ENCODE measurements at places on chromosomes 1 and 21.

DNA sequence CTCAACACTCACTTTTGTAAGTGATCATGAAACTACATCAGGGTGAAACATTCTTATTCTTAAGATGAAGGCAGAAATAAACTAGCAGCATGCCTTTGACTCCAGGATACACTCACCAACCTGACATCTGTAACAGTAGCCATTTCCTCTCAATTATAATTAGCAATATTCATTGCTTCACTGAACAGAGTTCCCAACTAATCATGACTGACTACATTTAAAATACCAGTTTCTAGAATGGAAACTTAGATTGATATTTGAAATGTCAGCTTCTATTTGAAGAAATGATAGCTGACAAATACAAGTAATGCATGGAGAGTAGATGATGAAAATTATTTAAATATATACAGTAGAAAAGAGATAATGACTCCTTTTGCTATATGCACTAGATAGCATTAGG, 1023.8 kb downstream of the MRPL39 start:
- DNase-seq = no peak
- H3K27ac ChIP-seq = no peak overlapping the region
- H3K27me3 ChIP-seq = no peaks in the 10 kb centered on the region
- H3K36me3 ChIP-seq = no peaks in the 10 kb centered on the region

DNA sequence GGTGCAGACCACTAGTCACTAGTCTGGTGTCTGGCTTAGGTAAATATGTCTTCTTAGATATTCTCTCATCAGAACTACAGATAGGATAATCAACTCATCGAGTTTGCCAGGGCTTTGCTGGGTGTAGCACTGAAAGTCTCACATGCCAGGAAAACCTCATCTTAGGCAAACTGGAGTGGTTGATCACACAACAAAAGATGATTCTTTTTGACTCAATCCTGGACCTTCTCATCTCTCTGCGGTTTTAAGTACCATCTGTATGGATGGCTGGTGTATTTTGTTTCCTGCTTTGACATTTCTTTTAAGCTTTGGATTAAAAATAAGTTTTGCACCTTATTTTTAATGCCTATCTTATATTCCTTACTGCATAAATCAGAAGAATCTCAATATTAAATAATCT, 11.3 kb downstream of the GBP2 start:
- H3K4me3 ChIP-seq = no peak overlapping the region
- no peaks in the 10 kb centered on the region for H3K27me3 ChIP-seq
- no peak overlapping the region for H3K27ac ChIP-seq

GRCh38 chr1:232589111-232589811, 40.7 kb downstream of the SIPA1L2 start:
- H3K27ac ChIP-seq = no peak overlapping the region
- H3K36me3 ChIP-seq = no peaks in the 10 kb centered on the region
- H3K27me3 ChIP-seq = no peaks in the 10 kb centered on the region
- no peak for DNase-seq
- no peak overlapping the region for H3K4me3 ChIP-seq

- no peaks in the 10 kb centered on the region for H3K27me3 ChIP-seq
- no peaks in the 10 kb centered on the region for H3K36me3 ChIP-seq
- no peak overlapping the region for H3K27ac ChIP-seq
- DNase-seq = no peak
Observed at GRCh38 chr1:116989835-116990234, 11.7 kb upstream of the CD101 start.

DNA sequence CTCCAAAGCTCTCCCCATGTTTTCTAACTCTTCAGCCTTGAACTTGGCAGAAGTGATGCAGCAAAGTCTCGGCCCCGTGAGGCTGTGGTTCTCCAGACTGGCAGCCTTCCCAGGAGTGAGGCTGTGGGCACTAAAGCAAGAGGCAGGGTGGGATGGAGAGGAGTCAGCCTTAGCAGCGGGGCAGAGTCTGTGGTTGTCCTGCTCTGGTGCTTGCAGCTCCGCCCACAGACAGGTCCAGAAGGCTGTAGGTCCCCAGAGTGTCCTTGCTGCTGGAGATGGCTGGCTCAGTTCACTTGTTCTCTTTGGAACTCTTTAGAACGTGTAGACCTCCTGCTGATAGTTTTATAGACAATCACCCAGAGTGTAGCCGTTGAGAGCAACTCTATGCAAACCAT, 142.6 kb downstream of the AJAP1 start:
- H3K27ac ChIP-seq = no peak overlapping the region
- no peaks in the 10 kb centered on the region for H3K4me1 ChIP-seq
- H3K4me3 ChIP-seq = no peak overlapping the region
- no peaks in the 10 kb centered on the region for H3K27me3 ChIP-seq

DNA sequence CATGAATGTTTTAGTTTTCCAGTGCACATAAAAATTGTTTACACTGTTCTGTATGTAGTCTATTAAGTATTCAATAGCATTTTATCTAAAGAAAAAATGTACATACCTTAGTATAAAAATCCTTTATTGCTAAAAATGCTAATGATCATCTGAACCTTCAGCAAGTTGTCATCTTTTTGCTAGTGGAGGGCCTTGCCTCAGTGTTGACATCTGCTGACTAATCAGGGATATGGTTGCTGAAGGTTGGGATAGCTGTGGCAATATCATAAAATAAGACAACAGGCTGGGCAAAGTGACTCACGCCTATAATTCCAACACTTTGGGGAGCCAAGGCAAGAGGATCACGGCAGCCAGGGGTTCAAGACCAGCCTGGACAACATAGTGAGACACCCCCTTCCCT, 9.0 kb downstream of the DYNLT5 start:
- H3K4me1 ChIP-seq = no peaks in the 10 kb centered on the region

DNA sequence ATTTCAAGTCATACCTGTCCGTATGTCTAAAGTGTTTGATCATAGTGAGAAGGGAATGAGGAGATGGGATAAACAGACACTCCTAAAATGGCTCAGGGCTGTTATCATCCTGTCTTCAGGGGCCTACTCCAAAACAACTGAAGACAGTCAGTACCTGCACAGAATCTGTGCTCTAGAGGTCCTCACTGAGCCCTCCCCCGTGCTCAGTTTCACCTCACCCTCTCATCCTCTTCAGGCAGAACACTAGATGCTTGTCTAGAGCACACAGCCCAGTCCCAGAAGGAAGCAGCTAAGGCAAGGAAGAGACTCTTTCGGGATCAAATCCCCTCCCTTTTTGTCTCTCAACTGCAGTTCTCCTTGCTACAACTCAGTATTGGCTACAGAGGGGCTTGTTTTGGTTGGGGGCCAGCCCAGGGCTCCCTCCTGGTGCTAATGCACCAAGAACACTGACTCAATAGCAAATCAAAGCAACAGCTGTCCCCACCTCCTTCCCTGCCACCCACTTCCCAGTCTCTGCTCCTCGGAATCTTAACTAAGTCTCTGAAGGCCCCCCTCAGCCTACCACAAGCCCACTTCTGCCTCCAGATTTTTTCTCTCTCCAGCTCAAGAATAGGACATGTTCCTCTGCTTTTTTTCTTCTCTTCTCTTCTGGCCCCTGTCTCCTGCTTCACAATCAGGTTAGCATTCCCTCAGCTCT, 10.1 kb downstream of the CADM3 start:
- no peaks in the 10 kb centered on the region for H3K36me3 ChIP-seq
- H3K4me1 ChIP-seq = no peaks in the 10 kb centered on the region
- no peak overlapping the region for H3K27ac ChIP-seq
- no peaks in the 10 kb centered on the region for H3K27me3 ChIP-seq
- H3K4me3 ChIP-seq = no peak overlapping the region
- no peak for DNase-seq

DNA sequence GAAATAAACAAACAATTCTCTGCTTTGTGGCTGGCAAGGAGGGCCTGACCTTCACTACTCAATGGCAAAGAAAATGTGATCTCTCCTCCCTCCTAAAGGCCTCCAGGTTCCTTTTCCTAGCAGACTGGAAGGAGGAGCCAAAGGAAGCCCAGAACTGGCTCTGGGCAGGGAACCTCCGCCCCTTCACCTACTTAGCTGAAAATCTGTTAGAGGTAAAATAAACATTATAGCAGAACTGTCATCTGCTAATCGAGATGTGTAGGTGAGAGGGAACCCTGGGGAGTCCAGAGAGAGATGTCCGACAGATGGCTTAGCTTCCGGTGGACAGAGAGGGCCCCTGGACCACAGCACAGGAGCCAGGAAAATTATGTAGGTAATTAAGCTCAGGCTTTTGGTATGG, 75.2 kb upstream of the KCNA3 start:
- no peaks in the 10 kb centered on the region for H3K36me3 ChIP-seq
- H3K4me1 ChIP-seq = peaks cover 22% of the 10 kb centered on the region
- no peak for DNase-seq
- H3K27me3 ChIP-seq = no peaks in the 10 kb centered on the region
- H3K27ac ChIP-seq = no peak overlapping the region

DNA sequence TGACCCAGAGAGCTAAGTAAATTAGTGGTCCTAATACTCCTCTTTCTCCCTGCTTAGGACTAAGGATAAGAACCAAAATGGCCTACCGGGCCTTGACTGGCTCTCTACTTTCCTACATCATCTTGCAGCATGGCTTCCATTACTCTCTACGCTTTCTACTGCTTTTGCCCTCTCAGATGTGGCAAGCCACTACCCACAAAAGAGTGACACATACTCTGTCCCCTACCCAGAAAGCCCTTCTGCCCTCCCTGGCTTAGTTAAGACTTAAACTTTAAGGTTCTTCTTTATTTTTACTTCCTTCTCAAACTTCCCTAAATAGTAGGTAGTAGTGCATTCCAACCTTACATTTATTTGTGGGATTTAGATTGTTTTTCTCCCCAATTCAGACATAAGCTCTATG, 228.1 kb downstream of the TPR start:
- no peak overlapping the region for H3K4me3 ChIP-seq
- no peaks in the 10 kb centered on the region for H3K4me1 ChIP-seq
- no peak overlapping the region for H3K27ac ChIP-seq
- H3K27me3 ChIP-seq = no peaks in the 10 kb centered on the region
- H3K36me3 ChIP-seq = no peaks in the 10 kb centered on the region
- DNase-seq = no peak

DNA sequence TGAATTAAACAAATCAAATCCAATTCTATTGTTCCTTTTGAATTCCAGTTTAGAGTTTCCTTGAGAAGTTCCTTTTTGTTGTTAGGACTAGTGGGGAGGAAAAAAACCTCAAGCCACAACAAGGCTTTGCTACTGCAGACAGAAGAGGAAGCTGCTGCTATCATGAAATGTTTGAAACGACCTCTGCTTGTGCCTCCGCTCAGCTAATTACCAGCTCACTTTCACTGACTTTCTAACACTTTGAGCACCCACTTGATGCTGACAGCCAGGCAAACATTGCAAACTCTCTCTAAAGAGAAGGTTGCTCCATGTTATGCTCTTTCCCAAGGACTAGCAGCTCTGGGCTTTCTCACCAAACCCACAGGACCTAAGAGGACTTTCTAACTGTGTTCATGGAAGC, 203.9 kb upstream of the PROX1 start:
- no peak for DNase-seq
- H3K27me3 ChIP-seq = no peaks in the 10 kb centered on the region
- H3K4me3 ChIP-seq = no peak overlapping the region
- no peak overlapping the region for H3K27ac ChIP-seq

DNA sequence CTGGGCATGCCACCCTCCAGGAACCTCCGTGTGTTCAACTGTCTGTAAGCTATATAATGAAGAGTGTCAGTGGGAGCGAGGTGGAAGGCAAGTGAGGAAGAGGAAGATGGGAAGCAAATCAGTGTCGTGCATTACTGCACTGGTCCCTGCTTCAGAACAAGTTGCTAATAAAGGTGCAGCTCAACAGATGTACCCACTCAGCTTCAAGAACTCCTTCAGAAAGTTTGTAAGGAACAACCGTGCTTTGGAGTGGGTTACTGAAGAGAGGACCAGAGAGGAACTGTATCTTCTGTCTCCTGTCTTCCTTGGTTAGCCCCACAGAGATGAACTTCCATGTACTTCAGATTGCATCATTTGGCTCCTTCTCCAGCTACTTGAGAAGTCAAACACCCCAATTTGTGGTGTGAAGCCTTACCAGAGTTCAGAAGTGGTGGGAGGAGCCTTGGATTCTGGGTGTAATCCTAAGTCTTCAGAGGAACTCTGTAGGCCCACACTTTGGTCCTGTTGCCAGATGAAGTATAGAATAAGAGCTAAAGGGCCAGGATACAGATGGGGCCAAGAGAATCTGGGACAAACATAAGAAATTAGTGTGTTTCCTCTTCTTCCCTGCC, 290.5 kb upstream of the PROX1 start:
- DNase-seq = no peak
- no peak overlapping the region for H3K27ac ChIP-seq
- no peaks in the 10 kb centered on the region for H3K27me3 ChIP-seq
- H3K4me3 ChIP-seq = no peak overlapping the region
- no peaks in the 10 kb centered on the region for H3K36me3 ChIP-seq

GRCh38 chr1:192061556-192061955, 96.7 kb upstream of the RGS18 start:
- no peaks in the 10 kb centered on the region for H3K4me1 ChIP-seq
- no peaks in the 10 kb centered on the region for H3K27me3 ChIP-seq
- H3K27ac ChIP-seq = no peak overlapping the region
- H3K4me3 ChIP-seq = no peak overlapping the region

- H3K4me3 ChIP-seq = no peak overlapping the region
- no peak overlapping the region for H3K27ac ChIP-seq
- no peak for DNase-seq
- H3K4me1 ChIP-seq = no peaks in the 10 kb centered on the region
Observed at GRCh38 chr21:38140207-38140903, 116.4 kb upstream of the KCNJ15 start.

- no peaks in the 10 kb centered on the region for H3K36me3 ChIP-seq
- H3K4me1 ChIP-seq = peaks cover 16% of the 10 kb centered on the region
- H3K27ac ChIP-seq = no peak overlapping the region
- no peak for DNase-seq
Observed at GRCh38 chr1:228370439-228370940, 36.1 kb downstream of the TRIM11 start.

- no peak overlapping the region for H3K4me3 ChIP-seq
- DNase-seq = no peak
- H3K27me3 ChIP-seq = no peaks in the 10 kb centered on the region
Observed at GRCh38 chr1:102852613-102853012, 255.7 kb downstream of the COL11A1 start.

DNA sequence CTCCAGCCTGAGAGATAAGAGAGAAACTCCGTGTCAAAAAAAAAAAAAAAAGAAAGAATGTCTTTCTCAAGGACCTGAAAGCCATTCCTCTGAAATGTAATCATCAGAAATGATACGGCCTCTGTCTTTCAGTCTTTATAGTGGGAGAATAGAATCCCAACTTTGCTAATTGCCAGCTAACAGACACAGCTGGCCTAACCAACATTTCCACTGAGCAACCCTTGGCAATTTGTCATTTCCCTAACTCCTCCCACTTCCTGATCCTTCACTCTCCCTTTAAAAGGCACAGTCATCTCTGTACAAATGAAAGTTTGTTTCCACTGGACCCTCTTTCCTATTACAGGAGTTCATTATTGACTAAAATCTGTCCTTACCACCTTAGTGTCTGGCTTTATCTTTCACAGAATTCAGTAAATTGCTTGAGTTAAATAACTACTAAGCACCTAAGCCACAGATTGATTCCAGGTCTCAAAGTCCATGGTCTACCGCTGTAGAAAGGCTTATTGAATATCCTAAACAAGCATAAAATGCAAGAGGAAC, 4.3 kb upstream of the CBR1 start:
- H3K4me1 ChIP-seq = peaks cover 3% of the 10 kb centered on the region
- H3K4me3 ChIP-seq = no peak overlapping the region
- no peak for DNase-seq
- no peaks in the 10 kb centered on the region for H3K27me3 ChIP-seq
- H3K36me3 ChIP-seq = no peaks in the 10 kb centered on the region
